Caudate nucleus (tissue), 63 donors: ENCODE measurements at places on chromosomes 5 and 9.

GRCh38 chr9:76219560-76220151 is 174.6 kb downstream of the RFK start:
- DNase-seq = no peak

GRCh38 chr9:89734600-89735041 is 129.8 kb downstream of the GADD45G start:
- no peak for DNase-seq

- no peak for DNase-seq
Observed at GRCh38 chr5:9356351-9356825, 189.5 kb downstream of the SEMA5A start.

DNA sequence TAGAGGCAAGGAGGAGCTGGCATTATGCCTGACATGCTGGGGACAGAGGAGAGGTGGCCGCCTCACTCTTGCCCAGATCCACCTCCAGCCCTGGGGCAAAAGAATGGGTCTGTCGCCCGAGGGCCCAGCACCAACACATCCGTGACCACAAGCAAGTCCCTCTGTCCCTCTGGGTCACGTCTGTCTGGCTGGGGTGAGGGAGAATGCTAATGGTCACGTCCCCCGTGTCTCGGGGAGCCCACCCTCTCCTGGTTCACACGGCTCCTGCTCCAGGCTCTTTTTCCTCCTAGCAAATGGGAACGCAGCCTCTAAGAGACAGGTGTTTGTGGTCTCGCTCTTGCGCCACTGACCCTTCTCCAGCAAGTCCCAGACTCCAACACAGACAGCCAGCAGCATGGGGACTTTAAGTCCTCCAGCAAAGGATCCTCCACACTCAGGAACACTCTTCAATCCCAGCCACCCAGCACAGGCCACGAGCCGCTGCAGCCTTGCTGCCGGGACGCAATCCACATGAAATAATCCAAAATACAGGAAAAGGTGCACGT is 4.1 kb downstream of the ENG start:
- no peak for DNase-seq

DNA sequence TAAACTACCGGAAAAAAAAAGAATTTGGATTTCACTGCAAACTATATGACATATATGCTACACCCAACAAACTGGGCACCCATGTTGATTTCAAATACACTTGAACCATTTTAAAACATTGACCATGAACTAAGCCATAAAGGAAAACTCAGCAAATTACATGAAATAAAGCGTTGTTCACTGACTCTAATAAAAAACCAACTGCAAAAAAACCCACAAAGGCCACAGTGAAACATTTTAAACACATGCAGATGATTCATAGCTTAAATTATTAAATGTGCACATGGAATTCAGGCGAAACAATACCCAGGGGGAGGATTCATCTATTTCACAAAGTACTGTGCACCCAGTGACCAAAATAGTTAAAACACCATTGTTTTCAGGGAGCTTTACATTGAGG is 33.3 kb downstream of the MTRR start:
- no peak for DNase-seq

DNA sequence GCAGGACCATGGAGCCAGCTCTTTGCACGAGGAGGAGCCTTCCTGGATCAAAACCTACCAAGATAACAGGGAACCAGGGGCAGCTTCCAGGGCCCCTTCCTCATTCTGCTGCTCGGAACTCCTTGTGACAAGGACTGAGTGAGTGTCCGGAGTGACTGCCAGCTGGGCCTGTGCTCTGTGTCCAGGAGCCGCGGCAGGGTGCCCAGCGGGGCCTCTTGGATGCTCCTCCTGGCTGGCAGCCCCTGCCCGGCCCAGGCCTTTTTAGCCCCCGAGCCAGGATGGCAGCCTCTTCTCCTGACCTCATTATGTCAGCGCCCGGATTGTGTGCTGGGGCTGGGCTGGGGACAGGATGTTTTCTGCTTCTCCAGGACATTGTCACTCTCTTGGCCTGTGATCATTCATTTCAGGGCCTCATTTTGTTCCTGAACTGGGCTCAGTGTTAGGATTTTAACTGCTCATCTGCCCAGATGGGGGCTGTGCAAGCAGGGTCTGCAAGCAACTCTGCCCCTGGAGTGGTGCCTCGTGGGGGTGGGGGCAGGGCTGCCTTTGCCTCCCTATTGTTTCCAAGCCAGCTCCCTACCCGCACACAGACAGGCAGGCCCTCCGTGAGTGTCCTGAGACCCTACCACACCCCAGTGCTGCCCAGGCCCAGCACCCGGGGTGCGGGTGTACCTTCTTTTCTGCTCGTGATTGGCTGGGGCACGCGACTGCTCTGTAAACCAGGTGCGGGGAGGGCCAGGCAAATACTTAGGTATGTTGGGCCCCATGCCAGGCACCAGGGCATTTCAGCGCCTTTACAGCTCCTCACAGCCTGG is 161.6 kb downstream of the COL23A1 start:
- DNase-seq = peak; percentile 26

DNA sequence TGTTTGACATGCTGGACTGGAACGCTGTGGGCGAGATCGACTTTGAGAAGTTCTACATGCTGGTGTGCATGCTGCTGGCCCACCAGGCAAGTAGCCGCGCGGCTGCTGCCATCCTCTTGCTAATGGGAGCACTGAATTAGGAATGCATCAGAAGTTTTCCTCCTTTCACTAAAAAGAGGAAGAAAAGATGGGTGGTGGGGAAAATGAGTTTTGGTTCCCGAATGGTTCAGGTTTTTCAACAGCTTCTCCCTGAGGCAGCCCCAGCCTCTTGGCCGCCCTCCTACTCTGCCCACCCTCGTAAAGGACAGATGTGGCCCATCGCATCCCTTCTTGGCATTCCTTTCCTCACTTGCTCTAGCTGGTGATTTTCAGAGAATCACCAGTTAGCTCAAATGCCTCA is 5.5 kb downstream of the EFCAB9 start:
- no peak for DNase-seq

DNA sequence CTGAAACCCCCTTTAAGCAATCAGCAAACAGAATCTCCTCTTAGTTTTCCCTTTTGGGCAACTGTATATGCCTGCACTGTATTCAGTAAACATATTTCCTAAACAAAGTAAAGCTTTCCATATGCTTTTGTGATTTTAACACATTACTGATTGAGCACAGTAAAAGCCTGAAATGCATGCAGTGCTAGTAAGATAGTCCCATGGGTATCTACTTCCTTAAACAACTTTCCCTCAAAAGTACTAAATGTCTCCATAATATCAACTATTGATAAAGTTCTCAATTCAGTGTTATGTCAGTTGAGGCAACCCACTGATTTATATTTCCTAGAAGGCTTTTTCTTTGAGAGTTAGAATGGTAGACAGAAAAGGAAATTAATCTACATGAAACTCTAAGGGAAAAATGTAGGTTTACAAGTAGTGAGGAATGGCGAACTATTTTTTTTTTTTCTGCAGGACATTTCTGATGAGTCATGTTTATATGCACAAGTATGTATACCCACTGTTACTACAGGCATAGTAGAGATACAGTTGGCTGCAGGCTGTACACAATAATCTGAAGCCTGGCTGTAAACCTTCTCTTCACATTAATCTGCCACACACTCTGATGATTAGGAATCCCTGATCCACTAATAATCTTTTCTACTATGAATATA is 31.2 kb upstream of the CEP120 start:
- no peak for DNase-seq

DNA sequence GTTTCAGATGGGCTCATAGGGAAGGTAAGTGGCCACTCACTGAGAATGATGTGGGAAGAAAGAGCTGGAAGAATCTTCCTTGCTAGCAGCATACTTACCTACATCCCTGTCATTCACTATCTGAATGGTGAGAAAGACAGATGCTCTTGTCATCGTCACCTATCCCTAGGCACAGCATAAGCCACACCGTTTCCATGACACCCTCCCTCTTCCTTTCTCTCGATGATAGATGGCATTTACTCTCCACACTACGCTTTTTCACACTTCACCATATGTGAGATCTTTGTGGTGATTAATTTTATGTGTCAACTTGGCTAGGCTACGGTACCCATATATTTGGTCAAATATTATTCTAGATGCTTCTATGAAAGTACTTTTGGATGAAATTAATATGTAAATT is 44.4 kb upstream of the FER start:
- no peak for DNase-seq

- DNase-seq = no peak
Observed at GRCh38 chr5:9888501-9888901, 258.4 kb upstream of the TAS2R1 start.

GRCh38 chr9:35749515-35750255 is 598 bp downstream of the RGP1 start:
- DNase-seq = peak; percentile 31

DNA sequence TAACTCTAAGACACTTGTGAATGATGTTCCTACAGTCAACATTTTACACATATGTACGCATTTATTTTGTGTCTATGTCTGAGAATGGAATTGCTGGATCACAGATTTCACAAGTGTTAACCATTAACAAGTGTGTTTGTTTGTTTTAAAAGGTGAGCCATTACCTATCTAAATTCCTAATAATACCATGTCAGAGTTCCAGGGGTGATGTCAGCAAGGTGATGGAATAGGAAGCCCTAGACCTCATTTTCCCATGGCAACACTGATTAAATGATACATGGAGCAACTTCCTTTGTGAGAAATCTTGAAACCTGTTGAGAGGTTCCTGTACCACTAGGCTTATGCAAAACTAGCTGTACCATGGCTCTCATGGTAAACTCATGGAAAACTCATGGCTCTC is 309.7 kb downstream of the CYLC2 start:
- no peak for DNase-seq

DNA sequence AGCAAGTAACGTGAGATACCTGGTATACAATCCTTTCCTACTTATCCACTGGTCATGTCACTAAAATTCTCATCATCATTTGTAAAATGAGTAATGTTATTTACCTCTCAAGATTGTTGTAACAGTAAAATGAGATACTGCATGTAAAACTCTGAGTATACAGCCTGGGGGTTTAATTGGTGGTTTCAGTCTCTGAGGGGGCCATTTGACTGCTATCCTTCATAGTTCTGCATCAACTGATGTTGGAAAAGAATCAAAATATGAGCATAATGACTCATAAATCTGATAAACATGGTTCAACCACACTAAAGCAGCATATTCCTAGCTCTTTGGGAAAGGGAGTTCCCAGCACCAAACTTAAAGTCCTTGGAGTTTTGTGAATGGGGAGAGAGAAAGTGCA is 181.0 kb upstream of the GHR start:
- no peak for DNase-seq

GRCh38 chr5:14144586-14145434 is 1.7 kb downstream of the TRIO start:
- no peak for DNase-seq

GRCh38 chr5:93274291-93274690 is 306.7 kb downstream of the NR2F1-AS1 start:
- DNase-seq = no peak

DNA sequence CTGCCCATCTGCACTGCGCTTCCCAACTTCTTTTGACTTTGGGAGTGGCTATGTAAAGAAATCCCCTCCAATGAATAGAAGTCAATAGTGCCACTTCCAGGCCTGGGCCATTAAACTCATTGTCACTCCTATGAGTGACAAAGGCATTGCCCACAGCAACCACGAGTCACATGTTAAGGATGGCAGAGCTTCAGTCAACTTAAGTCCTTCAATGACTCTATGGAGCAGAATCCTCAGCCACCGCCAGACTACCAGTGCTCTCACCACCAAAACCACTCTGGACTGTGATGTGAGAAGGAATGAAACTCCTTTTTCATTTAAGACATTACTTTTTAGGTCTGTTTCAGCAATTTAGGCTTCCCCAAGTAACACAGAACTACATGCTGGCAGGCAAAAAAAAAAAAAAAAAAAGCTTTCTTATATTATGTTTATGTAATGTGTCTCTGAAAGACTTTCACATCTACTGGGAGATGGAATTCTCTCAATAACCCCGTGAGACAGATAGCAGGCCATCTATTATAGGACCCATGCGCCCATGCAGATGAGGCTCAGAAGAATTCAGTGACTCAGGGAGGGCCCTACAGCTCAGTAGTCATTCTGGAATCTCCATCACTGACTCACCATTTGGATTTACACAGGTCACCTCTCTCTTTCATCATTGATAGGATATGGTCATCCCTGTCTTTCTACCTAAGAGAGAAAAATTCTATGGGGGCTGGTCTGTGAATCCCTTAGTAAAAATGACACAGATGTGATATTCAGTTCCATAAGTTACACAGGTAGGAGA is 180.5 kb downstream of the CEMIP2 start:
- no peak for DNase-seq

GRCh38 chr9:13210306-13210705 is 69.2 kb downstream of the MPDZ start:
- no peak for DNase-seq

DNA sequence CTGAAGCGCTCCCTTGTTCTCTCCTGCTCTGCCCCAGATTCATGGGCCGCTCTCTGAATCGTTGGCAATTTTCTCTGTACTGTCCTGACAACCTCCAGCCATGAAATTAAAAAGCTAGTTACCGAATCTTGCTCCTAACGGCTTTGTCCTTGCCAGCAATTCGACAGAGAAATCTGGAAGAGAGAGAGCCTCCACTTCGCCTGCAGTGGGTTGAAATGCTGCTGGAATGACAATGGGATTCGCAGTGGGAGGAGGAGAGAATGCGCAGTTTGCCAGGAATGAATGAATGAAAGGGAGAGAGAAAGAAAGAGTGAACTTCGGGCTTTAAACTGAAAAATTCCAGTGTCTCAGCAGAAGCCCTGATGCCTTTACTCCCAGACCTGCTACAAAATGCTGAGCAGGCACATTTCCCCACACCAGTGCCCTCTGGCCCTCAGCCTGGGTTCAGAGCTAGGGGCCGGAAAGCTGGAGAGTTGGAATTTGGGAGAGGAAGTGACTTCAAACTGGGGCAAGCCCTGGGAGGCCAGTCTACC is 11.5 kb upstream of the BOD1 start:
- peak; percentile 80 for DNase-seq

DNA sequence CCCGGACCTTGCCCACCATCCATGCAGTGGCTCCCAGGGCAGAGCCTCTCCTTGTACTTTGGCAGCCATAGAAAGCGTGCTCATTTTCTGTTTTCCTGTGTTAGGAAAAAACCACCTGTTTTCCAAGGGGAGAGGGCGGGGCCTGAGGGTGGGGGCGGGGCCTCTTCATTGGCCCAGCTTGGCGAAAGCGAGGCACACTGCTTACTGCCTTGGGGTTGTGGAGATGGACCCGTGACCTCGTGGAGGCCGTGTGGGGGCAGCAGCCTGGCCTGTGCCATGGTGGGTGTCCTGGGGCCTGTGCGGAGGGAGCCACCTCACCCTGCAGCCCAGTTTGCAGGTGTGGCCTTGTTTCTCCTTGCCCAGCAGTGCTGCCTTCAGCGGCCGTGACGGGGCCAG is 4.4 kb upstream of the TOR4A start:
- no peak for DNase-seq

DNA sequence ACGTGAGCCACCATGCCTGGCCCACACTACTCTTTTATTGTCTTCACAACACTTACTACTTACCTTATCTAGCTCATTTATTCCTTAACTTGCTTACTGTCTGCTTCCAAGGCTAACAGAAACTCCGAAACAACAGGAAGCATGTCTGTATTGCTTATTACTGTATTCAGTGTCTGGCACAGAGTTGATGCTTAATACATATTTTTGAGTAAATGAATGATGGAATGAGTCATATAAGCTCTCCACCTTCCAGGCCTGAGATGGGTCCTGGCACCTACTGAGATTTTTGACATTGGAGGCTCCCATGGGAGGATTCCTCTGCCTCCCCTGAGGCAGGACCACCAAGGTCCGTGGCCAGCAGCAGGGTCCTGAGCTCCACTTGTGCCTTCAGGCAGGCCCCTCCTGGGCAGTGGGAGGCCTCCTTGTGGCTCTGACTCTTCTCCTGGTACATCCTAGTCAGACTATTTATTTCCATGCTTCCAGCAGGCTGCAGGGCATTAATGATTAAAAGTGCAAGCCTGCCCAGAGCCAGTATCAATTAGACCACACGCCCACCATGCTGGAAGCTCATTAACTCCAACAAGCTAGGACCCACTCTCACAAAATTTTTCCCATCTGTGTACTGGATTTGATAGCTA is 76.5 kb upstream of the CTNNA1 start:
- DNase-seq = no peak
